ENCODE measurements at places on chromosomes 4 and X. TPM values are rescaled to one million over a fixed set of nuclear protein-coding genes. Genes with fewer than 3 reads are reported as not detected.
A peak's percentile ranks its signal among the peaks of the same experiment; 100 is the strongest.

The TMPRSS11D gene
- total RNA-seq, result not detected

The PROM1 gene
- total RNA-seq, result 0.45 TPM

The PNMA6F gene
- total RNA-seq, result not detected

The SMIM10L2A gene
- 0.18 TPM for total RNA-seq

The C4orf50 gene
- not detected for total RNA-seq

The NOX1 gene
- total RNA-seq, result not detected

The MOSPD2 gene
- 9.2 TPM for total RNA-seq

The FMR1NB gene
- 3.5 TPM for total RNA-seq

The DDX60 gene
- 0.13 TPM for total RNA-seq

The L1CAM gene
- total RNA-seq, result 0.86 TPM

The JAKMIP1 gene
- 0.11 TPM for total RNA-seq

DNA sequence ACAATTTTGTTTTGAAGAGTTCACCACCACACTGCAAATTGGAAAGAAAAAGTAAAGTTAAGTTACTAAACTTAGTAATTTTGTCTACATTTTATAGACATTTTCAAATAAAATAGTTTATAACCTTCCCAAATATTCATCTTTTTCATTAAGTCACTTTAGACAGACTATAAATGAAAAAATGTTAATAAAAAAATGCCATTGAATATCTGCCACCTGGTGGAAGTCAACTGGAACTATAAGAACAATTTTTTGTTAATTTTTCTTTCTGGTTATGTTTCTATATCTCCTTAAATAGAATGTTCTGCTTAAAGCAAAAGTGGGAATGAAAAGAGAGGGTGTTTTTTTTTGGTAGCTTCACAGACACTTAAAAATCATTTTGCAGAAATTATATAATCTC lies 534.4 kb upstream of the PCDH10 start:
- H3K36me3 ChIP-seq, result no peaks in the 10 kb centered on the region
- no peaks in the 10 kb centered on the region for H3K4me1 ChIP-seq
- no peak overlapping the region for H3K4me3 ChIP-seq
- no peak for DNase-seq

- DNase-seq, result no peak
- no peaks in the 10 kb centered on the region for H3K36me3 ChIP-seq
- H3K4me3 ChIP-seq, result no peak overlapping the region
- H3K27ac ChIP-seq, result no peak overlapping the region
- H3K27me3 ChIP-seq, result no peaks in the 10 kb centered on the region
These were observed 245.1 kb downstream of the INPP4B start for GRCh38 chr4:142600952-142601351.

- no peak for DNase-seq
- no peak overlapping the region for H3K4me3 ChIP-seq
- H3K36me3 ChIP-seq, result no peaks in the 10 kb centered on the region
- H3K4me1 ChIP-seq, result no peaks in the 10 kb centered on the region
These were observed 59.1 kb downstream of the MID1IP1 start for GRCh38 chrX:38860106-38861013.

GRCh38 chrX:127057891-127058619 lies 238.5 kb downstream of the PRR32 start:
- H3K4me1 ChIP-seq, result no peaks in the 10 kb centered on the region
- H3K36me3 ChIP-seq, result no peaks in the 10 kb centered on the region
- DNase-seq, result no peak
- no peaks in the 10 kb centered on the region for H3K27me3 ChIP-seq
- no peak overlapping the region for H3K27ac ChIP-seq

DNA sequence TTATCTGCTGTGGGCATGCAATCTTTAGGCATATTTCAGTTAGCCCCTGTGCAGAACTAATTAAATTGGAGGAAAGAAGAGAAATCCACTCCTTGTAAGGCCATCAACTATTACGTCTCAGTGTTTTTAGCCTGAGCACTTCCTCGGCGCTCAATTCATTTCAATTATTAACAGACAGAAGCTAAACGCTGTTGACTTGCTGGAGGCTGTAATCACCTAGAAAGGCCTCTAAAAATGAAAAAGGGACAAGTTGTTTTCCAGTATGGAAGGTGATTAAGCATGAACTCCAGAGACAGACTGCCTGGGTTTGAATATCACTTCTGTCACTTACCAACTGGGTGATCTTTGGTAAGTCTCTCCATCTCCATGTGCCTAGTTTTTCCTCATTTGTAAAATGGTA lies 59.6 kb downstream of the LEF1 start:
- H3K4me1 ChIP-seq, result peaks cover 4% of the 10 kb centered on the region
- H3K27me3 ChIP-seq, result no peaks in the 10 kb centered on the region
- H3K4me3 ChIP-seq, result no peak overlapping the region

DNA sequence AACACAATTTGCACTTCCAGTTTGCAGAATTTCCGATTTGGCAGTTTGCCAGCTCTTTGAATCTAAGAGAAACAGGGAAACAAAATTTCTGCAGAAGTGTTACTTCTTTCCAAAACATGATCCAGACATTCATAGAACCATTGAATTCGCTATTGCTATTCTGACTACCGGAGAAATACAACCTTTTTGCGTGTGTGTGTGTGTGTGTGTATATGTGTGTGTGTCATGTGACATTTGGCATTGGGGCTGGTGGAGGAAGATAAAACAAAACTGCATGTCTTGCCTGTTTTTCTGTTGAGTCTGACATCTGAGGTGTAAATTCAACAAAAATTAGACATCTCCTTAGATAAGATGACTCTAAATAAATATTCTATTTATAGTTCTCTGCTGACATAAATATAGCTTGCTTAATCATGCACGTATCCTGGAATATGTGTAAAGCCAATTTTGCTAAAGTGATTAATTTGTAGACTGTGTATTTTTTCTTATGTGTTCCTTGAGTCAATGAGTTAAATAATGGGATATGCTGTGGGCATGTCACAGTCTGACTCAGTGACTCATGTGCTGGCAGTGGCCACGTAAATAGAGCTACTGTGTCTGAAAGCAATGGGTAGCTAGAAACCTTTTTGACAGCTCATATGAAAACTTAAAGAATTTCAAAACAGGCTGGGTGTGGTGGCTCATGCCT lies 98.9 kb downstream of the HPGD start:
- peaks cover 11% of the 10 kb centered on the region for H3K4me1 ChIP-seq
- H3K27ac ChIP-seq, result peak overlapping the region; percentile 76
- DNase-seq, result peak; percentile 13
- H3K27me3 ChIP-seq, result no peaks in the 10 kb centered on the region

DNA sequence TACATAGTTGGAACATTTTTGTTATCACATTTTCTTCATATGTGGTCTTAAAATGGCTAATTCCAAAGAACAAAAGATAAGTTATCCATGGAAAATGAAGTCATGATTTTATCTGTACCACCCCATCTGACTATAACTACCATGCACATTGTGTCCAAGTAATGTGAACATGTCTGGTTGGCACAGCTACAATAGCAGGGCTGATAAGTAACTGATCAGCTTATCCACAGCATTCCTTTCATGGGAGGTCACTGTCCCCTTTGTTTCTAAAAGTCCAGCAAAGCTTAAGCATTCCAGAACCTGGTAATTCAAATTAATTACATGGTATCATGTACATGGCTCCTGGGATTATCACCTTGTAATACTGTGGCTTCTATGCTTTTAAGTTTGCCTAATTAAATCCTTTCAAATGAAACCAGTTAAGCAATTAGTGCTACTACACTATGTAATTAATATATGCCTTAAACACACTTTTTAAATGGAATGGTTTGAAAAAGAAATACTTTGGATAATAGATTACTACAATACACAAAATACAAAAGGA lies 21.1 kb upstream of the SORBS2 start:
- no peak for DNase-seq
- no peak overlapping the region for H3K4me3 ChIP-seq
- H3K36me3 ChIP-seq, result no peaks in the 10 kb centered on the region
- no peaks in the 10 kb centered on the region for H3K4me1 ChIP-seq

DNA sequence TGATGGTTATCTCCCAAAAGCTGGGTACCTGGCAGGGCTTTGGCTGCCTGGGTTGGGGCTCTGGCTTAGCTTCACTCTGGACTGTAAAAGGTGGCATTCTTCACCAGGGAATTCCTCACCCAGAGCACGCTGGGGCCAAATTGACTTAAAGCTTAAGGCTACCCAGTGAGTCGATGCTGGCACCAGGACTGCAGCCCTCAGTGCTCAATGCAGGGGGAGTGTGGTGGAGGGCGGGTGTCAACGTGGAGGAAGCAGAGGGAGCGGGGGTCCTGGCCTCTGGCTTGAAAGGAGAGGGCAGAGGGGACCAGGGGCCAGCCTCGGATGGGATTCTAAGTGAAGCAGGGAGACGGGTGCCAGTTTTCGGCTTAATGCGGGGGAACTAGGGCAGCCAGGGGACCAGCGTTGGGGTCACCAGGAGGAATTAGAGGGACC lies 446 bp upstream of the FAM50A start:
- H3K27ac ChIP-seq, result peak overlapping the region; percentile 56
- peak overlapping the region; percentile 76 for H3K4me3 ChIP-seq
- DNase-seq, result no peak
- H3K4me1 ChIP-seq, result peaks cover 9% of the 10 kb centered on the region

- H3K4me3 ChIP-seq, result no peak overlapping the region
- H3K27me3 ChIP-seq, result no peaks in the 10 kb centered on the region
- H3K27ac ChIP-seq, result no peak overlapping the region
- no peak for DNase-seq
- H3K4me1 ChIP-seq, result no peaks in the 10 kb centered on the region
- peaks cover 12% of the 10 kb centered on the region for H3K36me3 ChIP-seq
These were observed 953 bp downstream of the EPGN start for GRCh38 chr4:74309223-74309622.

- H3K27me3 ChIP-seq, result no peaks in the 10 kb centered on the region
- H3K36me3 ChIP-seq, result peaks cover 53% of the 10 kb centered on the region
- DNase-seq, result no peak
- H3K4me1 ChIP-seq, result no peaks in the 10 kb centered on the region
- H3K4me3 ChIP-seq, result no peak overlapping the region
These were observed 60.9 kb upstream of the IL13RA1 start for GRCh38 chrX:118666521-118666920.

- DNase-seq, result no peak
- no peak overlapping the region for H3K27ac ChIP-seq
- H3K4me1 ChIP-seq, result no peaks in the 10 kb centered on the region
- H3K36me3 ChIP-seq, result no peaks in the 10 kb centered on the region
- no peak overlapping the region for H3K4me3 ChIP-seq
These were observed 504.3 kb downstream of the FAM133A start for GRCh38 chrX:94178145-94178788.

- DNase-seq, result no peak
- H3K4me1 ChIP-seq, result no peaks in the 10 kb centered on the region
- H3K36me3 ChIP-seq, result no peaks in the 10 kb centered on the region
- no peak overlapping the region for H3K27ac ChIP-seq
These were observed 26.8 kb upstream of the DUSP21 start for GRCh38 chrX:44817029-44817428.

DNA sequence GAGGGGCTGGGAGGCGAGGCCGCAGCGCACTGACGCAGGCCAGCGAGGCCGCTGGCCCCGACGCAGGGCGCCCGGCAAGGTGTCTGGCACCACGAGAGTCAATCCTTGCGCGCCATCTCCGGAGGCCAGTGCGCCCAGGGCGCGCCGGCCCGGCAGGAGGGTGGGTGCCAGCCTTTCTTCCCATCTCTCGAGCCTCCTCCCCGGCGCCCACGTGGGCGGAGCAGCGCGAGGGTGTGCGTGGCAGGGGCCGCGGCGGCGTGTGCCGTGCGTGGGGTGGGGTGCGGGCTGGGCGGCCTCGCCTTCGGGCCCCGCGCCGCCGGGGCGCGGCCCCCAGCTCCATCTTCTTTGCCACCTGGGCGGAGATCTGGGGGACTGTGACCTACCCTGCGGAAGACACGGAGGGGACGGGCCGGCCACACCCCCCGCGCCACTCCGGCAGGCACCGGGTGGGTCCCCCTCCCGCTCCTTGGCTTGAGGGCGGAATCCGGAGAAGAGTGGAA lies 877 bp downstream of the JAKMIP1 start:
- no peak overlapping the region for H3K4me3 ChIP-seq
- no peak overlapping the region for H3K27ac ChIP-seq
- peaks cover 2% of the 10 kb centered on the region for H3K27me3 ChIP-seq
- no peaks in the 10 kb centered on the region for H3K4me1 ChIP-seq
- no peaks in the 10 kb centered on the region for H3K36me3 ChIP-seq
- no peak for DNase-seq

DNA sequence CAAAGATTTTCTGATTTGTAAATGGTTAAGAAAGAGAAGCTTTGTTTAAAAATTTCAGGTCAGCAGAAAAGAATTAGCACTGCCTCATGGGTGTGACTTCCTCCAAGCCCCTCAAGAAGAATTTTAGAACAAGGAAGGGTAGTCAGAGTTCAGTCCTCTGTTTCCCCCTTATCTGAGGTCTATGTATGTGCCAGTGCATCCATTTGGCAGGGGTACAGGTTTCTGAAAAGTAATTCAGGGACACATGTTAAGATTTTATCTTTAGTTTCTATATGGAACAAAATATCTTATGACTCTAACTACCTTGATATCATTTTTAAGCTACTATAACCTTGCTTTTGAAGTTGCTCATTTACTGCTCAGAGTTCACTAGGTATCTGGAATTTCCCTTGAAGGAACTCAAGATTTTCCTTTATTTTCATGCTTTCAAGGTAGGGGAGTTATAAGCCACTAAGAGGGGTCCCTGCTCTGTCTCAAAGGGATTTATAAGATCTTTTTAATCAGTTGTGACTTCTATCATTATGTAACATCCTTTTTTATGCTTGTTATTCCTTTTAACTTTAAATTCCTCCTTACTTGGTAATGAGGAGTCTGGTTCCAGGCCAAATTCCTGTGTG lies 24.4 kb upstream of the PLK4 start:
- H3K27ac ChIP-seq, result no peak overlapping the region
- DNase-seq, result no peak
- no peaks in the 10 kb centered on the region for H3K36me3 ChIP-seq

GRCh38 chr4:25847329-25847728 lies 15.5 kb downstream of the SEL1L3 start:
- DNase-seq, result no peak
- no peaks in the 10 kb centered on the region for H3K4me1 ChIP-seq
- no peaks in the 10 kb centered on the region for H3K27me3 ChIP-seq

DNA sequence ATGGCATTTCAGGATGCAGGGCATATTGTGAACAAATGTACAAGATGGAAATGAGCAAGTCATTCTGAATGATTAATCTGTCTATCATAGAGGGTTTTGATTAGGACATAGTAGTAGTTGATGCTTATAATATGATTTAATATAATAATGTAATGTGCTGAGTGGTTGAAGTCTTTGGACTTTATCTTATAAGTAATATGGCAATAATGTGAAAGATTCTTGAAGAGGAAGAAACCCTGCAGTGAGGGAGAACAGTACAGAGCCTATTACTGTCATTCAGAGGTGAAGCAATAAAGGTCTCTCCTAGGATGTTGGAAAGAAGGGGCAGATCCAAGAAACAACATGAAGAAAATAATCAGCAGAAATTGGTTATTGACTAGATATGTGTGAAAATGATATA lies 16.6 kb downstream of the NFKB1 start:
- DNase-seq, result no peak
- no peaks in the 10 kb centered on the region for H3K36me3 ChIP-seq
- H3K4me1 ChIP-seq, result no peaks in the 10 kb centered on the region

GRCh38 chr4:95422436-95422835 lies 126.3 kb downstream of the UNC5C start:
- H3K36me3 ChIP-seq, result no peaks in the 10 kb centered on the region
- DNase-seq, result no peak
- H3K4me3 ChIP-seq, result no peak overlapping the region
- no peaks in the 10 kb centered on the region for H3K4me1 ChIP-seq
